ENCODE measurements at places on chromosomes 1 and 21.

DNA sequence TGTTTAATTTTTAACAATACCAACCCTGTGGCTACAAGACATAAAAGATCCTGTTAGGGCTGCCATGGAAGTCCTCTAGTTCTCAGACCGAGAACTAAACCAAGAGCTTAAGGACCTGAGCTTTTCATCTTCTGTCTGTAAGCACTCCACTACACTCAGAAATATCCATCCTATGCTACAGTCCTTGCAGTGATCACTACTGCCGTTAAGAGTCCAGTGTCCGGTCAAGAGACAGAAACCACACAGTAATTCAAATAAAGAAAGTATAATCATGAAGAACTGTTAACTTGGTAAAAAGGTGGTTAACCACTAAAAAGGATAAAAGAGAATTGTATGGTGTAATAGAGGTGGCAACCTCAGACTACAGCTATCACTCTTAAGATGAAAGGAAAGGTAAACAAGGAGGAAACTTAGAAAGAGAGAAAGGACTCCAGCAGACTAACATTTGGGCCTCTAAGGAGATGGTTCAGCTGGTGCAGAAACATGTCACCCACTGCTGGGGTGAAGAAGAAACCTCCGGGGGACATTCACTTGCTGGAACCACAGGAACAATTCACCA is 22.1 kb upstream of the PRDX6 start:
- DNase-seq: no peak

DNA sequence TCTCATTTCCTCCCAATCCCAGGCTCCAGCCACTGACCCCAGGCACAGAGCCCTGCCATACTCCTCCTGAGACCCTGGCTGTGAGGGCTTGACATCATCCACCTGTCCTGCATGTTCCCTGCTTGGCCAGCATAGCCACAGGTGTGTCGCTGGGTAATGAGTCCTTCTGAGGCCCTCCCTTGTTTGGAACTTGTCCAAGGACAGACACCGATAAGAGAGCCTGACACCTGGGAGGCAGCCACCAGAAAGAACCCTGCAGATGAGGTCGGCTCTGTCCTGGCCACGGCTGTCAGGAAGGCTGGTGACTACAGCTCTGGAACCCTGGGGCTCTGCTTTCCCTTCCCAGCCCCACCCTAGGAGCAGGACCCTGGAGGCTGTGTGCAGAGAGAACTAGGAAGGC is 34.6 kb downstream of the TMEM63A start:
- DNase-seq: no peak

DNA sequence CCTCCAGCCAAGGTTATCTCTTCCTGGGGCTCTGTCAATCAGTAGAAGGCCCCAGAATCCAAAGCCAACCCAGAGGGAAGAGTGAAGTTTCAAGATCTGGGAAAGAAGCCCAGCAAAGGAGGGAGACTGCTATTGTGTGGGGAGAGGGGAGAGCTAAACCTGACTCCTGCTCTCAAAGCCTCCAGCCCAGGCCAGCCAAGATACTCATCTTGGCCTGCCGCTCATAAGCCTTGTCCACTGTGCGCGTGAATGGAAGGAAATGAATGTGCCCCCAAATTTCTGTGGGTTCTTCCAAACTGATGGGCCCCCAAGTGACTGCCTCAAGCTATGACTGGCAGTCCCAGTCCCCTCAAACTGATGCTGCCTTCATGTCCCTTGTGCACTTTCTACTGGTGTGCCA is 2.0 kb downstream of the PLXNA2 start:
- no peak for DNase-seq

GRCh38 chr21:33544451-33545195 is 1.8 kb downstream of the SON start:
- DNase-seq: no peak

DNA sequence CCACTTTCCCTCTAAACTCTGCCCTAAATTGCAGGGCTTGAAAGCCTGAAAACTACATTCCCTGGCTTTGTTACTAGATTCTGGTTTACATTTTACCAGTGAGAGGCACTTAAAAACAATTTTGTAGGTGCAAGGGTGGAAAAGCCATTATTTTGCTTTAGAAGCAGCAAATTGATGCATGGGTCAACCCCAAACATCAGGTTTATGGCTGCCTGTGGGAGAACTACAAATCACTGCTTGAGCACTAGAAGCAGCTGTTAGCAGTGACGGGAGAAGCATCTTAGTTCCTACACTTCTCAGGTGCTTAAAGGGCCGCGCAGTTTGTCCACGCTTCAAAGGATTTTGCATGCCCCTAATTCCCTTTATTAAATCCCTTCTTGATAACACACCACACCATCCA is 417.2 kb downstream of the PCP4 start:
- no peak for DNase-seq

GRCh38 chr1:218400624-218401023 is 55.5 kb downstream of the TGFB2 start:
- no peak for DNase-seq

- no peak for DNase-seq
Observed at GRCh38 chr1:87853576-87854351, 525.1 kb downstream of the LMO4 start.

- no peak for DNase-seq
Observed at GRCh38 chr1:213303286-213303685, 252.2 kb downstream of the RPS6KC1 start.

GRCh38 chr1:185720633-185721272 is 13.4 kb upstream of the HMCN1 start:
- DNase-seq: no peak

- no peak for DNase-seq
Observed at GRCh38 chr1:65055747-65056146, 89.4 kb upstream of the JAK1 start.

- no peak for DNase-seq
Observed at GRCh38 chr1:185541871-185542301, 192.3 kb upstream of the HMCN1 start.

DNA sequence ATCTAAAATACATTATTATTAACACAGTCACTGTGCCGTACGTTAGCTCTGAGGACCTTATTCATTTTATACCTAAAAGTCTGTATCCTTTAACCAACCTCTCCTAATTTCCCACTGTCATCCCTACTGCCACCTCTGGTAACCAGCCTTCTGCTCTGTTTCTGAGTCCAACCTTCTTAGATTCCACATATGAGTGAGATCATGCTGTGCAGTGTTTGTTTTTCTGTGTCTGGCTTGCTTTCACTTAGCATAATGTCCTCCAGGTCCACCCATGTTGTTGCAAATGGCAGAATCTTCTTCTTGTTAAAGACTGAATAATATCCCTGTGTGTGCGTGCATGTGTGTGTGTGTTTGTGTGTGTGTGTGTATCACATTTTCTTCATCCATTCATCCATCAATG is 64.2 kb downstream of the ETS2 start:
- DNase-seq: no peak

DNA sequence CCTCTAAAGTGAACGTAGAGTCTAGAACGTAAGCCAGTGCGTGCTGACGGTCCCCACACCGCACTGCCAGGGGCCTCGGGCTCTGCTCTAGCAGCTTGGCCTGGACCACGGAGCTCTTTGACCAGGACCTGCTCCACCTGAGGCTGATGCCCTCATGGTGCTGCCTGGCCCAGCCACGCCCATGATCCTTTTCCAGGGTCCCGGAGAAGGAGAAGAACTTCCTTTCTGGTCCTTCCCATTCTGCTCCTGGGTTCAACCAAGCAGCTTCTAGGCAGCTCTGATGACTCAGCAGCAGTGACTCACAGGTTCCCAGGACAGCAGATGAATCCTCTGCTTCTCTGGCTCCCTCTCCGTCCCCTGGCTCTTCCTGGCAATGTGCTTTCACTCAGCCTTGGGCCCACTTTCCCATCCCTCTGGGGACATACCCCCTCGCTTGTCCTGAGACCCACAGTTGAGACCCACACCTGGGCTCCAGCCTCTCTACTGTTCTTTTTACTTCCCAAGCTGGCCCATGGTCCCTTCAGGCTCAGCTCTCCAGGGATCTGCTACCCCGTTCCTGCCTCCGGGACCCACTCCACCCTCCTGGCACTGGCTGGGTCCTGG is 246.3 kb upstream of the RAB4A start:
- DNase-seq: no peak

- DNase-seq: no peak
Observed at GRCh38 chr1:112465122-112465521, 43.6 kb upstream of the WNT2B start.

DNA sequence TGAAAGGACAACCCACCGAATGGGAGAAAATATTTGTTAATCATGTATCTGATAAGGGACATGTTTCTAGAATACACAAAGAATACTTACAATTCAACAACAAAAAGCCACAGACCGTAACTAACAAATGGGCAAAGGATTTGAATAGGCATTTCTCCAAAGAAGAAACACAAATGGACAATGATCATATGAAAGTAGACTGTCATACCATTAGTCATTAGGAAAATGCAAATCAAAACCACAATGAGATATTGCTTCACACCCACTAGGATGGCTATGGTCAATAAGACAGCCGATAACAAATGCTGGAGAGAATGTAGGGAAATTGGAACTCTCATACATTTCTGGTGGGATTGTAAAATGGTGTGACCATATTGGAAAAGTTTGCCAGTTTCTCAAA is 367.2 kb upstream of the SGIP1 start:
- no peak for DNase-seq
